ENCODE measurements at places on chromosomes 5 and 9. TPM values are rescaled to one million over a fixed set of nuclear protein-coding genes. Genes with fewer than 3 reads are reported as not detected.

Gene RIMOC1
- total RNA-seq = 26.8 TPM

Gene SEMA6A
- total RNA-seq = 5.0 TPM

Gene TAF11L12
- total RNA-seq = not detected

Gene FABP6
- not detected for total RNA-seq

Gene EIF4E1B
- not detected for total RNA-seq

Gene CSF2
- total RNA-seq = 0.37 TPM

Gene SLC36A3
- total RNA-seq = not detected

Gene USP20
- 2.8 TPM for total RNA-seq

DNA sequence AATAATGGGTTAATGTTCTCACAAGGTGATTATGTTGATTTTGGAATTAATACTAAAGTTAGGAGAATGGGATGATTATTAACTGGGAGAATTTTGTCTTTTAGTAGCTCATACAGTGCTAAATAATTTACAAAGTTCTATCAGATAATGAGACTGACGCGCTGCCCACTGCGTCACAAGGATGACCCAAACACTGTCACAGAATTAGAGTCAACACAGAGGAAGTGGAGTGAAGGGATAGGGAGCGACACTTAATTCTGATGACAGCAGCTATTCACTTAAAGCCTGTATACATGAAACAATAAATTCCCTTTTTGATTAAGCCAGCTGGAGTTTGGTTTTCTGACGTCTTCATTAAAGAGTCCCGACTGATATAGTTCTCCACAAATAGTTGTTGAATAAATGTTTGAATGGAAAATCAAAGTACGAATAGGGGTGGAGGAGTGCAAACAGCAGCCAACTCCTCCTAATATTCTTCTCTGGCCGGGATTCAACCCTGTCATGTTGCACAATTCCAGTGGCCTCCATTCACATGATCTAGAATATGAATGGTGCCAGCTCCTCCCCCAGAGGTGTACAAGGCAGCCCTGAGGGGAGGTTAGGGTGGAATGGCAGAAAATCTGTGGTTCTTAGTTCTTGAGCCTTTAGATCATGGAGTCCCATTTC is 140.3 kb downstream of the PCSK1 start:
- DNase-seq = no peak

DNA sequence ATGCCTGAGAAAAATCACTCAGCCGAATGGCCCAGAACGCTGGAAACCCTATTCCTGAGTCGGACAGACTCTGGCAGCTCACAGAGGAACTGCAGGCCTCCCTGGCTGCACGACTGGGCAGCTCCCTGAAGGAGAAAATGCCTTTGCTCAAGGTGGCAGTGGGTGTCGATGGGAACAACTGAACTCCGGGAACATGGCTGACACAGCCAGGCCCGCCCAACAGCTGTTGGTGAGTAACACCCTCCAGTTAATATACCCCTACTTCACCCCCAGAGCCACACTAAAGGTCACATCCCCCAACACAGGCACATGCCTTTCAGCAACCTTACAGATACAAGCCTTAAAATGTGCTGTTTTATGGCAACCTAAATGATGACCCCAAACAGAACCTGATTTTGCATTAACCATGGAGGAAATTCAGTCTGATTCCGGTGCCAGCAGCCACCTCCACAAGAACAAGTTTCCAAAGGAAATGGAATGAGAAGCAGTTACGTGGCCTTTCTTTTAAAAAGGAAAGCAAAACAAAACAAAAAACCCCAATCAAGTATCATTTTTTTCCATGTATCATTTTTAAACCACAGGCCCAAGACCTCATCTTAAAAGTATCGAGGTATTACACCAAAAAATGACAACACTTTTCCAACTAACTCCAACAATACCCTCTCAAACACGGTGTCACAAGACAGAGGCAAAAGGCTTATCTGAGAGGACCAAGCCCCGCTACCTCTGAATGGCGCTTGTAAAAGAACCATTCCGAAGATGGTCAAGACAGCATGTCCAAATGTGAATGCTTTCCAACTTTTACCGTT is 3.1 kb downstream of the KLF9 start:
- DNase-seq = peak; percentile 68

DNA sequence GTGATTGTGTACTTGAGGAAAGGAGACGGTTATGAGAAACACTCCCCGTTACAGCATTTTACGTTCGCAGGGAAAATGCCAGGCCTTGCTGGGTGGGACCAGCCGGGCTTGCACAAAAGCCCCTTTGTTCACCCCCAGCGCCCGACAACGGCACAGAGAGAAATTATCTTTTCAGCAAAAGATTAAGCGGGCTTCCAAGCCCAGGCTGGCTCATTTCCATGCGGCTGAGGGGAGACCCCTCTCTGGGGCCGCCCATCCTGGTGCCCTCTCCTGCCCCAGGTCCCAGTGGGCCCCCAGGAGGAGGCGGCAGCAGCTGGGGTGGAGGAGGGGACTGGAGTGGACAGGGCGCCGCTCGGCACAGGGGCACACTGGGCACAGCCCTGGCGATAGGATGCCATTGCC is 50.8 kb upstream of the NOTCH1 start:
- no peak for DNase-seq

DNA sequence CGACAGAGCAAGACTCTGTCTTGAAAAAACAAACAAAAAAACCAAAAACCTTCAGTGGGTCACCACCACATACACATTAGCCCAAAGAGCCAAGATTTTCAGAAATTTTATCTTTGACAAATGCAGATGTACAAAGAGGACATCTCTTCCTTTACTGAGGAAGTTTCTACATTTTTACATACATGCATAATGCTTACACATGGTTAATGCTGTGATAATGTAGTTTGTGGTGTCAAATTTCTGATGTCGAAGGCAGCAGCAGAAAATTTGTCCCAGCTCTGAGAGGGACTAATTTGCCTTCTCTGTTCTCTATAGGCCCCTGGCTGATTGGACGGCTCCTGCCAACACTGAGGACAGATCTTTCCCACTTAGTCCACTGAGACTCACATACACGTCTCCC is 24.6 kb upstream of the C9orf40 start:
- no peak for DNase-seq

GRCh38 chr9:96495341-96495740 is 45.4 kb downstream of the HABP4 start:
- DNase-seq = peak; percentile 84

DNA sequence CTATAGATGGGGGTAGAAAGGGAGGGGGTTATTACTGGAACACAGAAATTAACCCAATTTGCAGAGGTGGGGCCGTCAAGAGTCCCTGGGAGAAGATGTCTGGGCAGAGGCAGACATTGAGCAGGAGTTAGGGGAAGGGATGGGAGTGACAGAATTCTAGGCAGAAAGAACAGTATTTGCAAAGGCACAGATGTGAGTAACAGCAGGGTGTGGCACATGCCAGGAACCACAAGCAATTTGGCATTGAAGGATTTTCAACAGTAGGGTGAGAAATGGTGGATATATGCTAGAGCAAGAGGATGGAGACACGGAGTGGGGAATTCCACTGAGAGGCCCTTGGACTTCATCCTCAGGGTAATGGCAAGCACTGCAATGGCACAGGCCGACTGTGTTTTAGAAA is 71.6 kb upstream of the FRRS1L start:
- peak; percentile 13 for DNase-seq

DNA sequence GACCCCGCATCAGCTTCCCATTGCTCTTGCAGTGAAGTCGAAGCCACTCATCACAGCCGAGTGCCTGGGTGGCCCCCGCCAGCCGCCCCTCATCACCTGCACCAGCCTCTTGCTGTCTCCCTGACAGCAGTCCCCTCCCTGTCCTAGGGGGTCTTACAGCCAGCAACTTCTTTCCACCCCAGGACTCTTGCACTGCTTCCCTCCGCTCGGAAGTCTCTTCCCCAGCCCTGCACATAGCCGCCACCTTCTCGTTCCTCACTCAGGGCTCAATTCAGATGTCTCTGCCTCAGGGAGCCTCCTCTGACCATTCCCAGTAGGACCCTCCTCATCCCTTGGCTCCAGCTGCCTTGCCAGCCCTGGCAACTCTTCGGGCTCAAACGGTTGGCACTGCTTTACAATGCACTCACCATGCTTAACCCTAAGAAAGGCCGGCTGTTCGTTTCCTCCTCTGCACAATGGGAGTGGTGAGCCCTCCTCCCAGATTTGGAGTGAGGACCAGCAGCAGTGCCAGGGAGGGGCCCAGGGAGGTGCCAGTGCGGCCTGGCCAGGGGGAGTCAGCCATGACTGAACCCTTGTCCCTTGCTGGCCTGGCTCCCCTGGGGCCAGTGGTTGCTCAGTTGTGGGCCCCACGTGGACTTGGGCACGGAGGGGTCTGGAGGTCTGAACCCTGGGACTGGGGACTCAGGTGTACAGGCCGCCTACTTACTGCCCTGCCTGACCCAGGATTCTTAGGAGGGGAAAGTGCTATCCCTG is 6.1 kb downstream of the TCF7 start:
- DNase-seq = no peak

- no peak for DNase-seq
These were observed 2.4 kb upstream of the ARHGEF37 start for GRCh38 chr5:149578896-149579295.

GRCh38 chr5:142578161-142578830 is 107.6 kb downstream of the FGF1 start:
- DNase-seq = no peak

GRCh38 chr5:159240301-159240870 is 22.7 kb upstream of the UBLCP1 start:
- peak; percentile 84 for DNase-seq

- DNase-seq = no peak
These were observed 259.6 kb downstream of the CDH12 start for GRCh38 chr5:22593592-22593991.

DNA sequence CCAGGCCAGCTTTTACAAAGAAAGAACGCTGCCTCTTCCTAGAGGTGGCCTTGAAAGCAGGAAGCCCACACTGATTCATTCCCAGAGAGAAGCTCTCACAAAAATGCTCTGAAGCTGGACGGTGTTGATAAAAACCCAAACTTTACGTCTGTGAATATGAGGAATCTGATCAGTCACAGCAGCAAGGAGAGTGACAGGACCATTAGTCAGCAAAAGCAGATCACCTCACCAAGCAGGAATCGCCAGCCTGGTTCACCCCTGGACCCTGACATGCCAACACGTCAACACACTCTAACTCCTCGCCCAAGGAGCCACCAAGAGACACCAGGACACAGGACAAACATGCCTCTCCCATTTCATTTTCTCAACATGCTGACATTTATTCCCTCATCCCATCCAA is 70.6 kb upstream of the ZNF622 start:
- DNase-seq = no peak

DNA sequence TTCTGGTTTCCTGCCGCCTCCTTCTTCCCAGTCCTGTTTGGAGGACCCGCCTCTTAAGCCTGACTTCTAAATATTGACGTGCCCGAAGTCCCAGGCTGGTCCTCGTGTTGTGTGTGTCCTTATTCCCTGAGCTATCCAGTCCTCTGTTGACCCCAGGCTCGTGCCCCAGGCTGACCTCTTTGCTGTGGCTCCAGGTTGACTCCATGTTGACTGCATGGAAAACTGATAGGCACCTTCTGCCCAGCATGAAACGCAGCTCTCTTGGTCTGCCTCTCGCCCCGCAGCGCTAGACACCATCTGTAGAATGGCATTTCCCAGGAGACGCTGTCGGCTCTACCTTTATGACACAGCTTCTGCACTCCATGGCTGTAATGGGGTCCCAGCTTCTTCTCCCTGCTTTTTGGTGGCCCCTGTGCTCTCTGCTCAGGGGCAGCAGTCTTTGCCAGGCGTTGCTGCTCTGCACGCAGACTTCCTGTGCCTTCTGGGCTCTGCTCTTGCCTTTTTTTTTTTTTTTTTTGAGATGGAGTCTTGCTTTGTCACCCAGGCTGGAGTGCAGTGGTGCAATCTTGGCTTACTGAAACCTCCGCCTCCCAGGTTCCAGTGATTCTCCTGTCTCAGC is 28.4 kb downstream of the EHMT1 start:
- no peak for DNase-seq

- peak; percentile 89 for DNase-seq
These were observed 812.9 kb upstream of the ZNF608 start for GRCh38 chr5:125559296-125559695.

- no peak for DNase-seq
These were observed 131.2 kb upstream of the ANKH start for GRCh38 chr5:15002791-15003190.

DNA sequence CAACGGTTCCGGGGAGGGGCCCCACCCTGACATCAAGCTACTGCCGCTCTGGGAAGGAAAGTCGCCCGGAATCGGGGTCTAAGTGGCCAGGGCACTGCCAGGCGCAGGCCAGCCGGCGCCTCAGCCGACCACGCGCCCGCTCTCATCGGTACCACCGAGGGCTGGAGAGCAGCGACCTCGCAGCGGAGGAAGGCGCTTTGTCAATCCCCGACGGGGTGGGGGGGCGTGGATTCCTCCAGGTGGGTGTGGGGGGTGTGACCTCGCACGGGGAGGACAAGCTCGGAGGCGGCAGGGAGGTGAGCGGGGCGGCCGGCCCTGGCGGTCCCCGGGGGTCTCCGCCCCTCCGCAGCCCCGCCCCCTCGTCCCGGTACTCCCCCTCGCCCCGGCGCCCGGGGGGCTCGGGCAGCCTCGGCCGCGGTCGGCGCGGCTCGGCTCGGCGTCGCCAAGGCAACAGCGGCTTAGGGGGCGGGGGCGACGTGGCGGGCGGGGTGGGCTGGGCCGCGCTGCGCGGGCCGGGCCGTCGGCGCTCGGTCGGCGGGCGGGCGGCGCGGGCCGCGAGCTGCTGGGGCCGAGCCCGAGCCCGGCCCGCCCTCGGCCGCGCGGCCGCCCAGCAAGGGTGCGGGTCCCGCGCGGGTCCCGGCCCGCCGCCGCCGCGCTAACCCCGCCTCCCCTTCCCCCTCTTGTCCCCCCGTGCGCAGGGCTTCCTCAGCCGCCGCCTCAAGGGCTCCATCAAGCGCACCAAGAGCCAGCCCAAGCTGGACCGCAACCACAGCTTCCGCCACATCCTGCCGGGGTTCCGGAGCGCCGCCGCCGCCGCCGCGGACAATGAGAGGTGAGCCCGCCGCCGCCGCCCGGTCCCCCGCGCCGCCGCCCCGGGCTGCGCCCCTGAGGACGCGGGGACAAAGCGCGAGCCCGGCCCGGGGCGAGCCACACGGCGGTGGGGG is 47.5 kb downstream of the DAB2IP start:
- peak; percentile 63 for DNase-seq

GRCh38 chr9:116547729-116548426 is 139.2 kb upstream of the TRIM32 start:
- DNase-seq = no peak

GRCh38 chr9:95666096-95666784 is 149.5 kb upstream of the PTCH1 start:
- DNase-seq = no peak

GRCh38 chr9:97504381-97505216 is 3.1 kb downstream of the TMOD1 start:
- no peak for DNase-seq

GRCh38 chr9:68540712-68541535 is at the start of gene TMEM252:
TSS of gene TMEM252 (minus strand) at chr9:68540883. CDS start at chr9:68540814, 69 bp downstream.
- DNase-seq = no peak

- no peak for DNase-seq
These were observed 36.4 kb upstream of the NKX2-5 start for GRCh38 chr5:173271419-173271818.

GRCh38 chr9:21744320-21744719 is 58.1 kb upstream of the MTAP start:
- no peak for DNase-seq

- no peak for DNase-seq
These were observed 1.2 kb downstream of the SURF4 start for GRCh38 chr9:133374612-133375115.

Measured in H4 (cell line).